ENCODE measurements at places on chromosomes 1 and 21.

DNA sequence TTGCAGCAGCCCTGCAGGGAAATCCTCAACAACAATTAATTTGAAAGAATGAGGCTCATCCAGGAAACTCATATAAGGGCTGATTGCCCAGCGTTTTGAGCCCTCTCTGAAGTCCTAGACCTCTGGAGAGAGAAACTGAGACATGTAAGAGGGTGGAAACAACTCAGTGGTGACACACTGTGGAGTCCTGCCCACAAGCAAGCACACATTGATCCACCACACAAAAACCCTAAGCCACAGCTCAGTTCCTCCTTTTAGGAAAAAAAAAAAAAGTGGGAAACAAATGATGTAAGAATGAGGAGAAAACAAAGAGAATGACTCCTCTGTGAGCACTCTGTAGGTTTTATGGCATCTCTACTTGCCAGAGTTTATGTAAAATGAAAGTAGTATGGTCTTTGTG, 22.9 kb upstream of the PLA2G5 start:
- DNase-seq, result no peak

DNA sequence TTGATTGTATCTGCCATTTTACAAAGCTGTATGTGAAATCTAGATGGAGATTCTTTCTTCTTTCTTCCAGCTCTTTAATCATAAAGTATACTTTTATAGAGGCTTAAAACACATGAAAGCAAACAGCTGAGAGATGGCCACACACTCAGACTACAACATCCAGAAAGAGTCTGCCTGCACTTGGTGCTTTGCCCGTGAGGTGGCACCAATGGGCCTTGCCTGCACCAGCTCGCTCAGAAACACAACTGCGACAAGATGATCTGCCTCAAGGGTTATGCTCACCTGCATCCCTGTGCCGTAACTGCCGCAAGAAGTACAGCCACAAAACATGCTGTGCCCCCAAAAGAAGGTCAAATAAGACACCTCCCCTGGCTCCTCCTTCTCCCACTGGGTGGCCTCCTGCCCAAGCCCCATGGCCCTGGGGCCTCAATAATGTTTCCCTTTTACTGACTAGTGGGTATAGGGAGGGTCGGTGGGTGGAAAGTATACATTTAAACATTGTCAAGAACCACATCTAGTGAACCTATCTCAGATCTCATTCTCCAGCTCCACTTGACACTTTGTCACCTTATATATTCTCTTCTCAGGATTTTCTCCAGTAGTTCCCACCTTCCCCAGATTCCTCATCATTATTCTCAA, 66.7 kb upstream of the ANGPTL3 start:
- peak; percentile 58 for DNase-seq

- DNase-seq, result no peak
Measured at GRCh38 chr1:115220340-115221270, 117.4 kb downstream of the NGF start.

GRCh38 chr21:34687745-34688144, 19.0 kb downstream of the CLIC6 start:
- no peak for DNase-seq

GRCh38 chr1:7430047-7430608, 341.0 kb upstream of the VAMP3 start:
- no peak for DNase-seq

DNA sequence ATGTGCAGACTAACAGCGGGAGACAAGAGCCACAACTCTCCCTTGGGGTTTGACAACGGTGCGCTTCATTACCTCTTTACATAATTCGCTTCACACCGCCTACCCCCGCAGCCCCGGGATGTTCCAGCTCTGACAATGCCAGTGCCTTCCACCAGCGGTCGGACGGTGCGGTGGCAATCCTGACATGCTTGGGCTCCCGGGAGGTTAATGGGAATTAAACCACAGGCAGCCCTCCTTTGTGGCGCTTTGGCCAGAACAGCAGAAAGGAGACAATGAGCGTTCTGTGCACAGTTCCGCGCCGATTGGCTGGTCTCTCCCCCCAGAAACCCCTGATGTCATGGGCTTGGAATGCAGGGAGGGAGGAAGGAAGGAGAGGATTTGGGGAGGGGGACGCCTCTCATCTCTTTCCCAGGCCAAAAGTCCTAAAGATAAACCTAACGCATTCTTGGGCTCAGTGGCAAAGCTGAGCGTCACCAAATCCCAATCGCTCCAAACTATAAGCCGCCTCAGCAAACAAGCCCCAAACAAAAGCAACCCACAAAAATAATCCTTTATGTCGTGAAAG, 1.3 kb downstream of the CNN3 start:
- DNase-seq, result peak; percentile 93

DNA sequence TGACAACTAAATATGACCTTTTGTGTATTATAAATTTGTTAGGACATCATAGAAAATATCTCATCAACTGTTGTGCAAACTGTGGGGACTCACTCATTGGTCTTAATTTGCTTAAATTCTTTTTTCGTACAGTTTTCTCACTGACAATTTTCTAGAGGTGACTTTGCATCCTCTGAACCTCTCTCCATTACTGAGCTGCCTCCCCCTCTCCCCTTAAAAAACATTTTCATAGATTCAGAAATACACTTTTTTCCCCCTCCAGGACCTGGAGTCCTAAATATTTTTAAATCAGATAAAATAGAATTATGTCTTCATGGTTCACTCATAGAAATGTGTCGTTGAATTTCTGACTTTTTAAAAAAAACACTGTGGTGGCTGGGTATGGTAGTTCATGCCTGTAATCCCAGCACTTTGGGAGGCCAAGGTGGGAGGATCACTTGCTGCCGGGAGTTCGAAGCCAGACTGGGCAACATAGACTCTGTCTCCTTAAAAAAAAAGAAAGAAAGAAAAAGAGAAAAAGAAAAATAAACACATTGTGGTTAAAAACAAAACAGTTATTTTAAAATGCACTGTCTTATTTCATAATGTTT, 1.5 kb downstream of the CNST start:
- DNase-seq, result no peak

GRCh38 chr21:37041706-37042271, 31.1 kb downstream of the PIGP start:
- DNase-seq, result no peak

GRCh38 chr1:230456478-230456877, 30.3 kb upstream of the PGBD5 start:
- no peak for DNase-seq

- no peak for DNase-seq
Measured at GRCh38 chr1:16446116-16446515, 5.6 kb downstream of the NECAP2 start.

DNA sequence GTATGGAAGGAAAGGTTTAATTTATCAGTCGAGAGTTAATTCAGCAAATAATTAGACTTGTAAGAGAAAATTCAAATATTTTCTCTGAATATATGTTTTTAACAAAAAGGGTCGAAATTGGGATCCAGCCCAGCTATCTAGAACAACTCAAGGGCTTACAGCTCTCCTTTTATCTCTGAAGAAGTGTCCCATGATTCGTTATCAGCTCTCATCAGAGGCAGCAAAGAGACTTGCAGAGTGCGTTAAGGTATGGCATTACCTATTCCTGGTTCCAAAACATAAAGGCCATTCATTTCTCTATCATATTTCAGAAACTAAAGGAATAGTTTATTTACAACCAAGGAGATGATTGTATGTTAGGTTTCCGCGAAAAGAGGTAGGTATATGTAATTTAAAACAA, 9.4 kb downstream of the VPS45 start:
- no peak for DNase-seq

- DNase-seq, result no peak
Measured at GRCh38 chr1:11187494-11187893, 1.7 kb upstream of the ANGPTL7 start.

GRCh38 chr1:242718967-242719366, 194.5 kb upstream of the PLD5 start:
- no peak for DNase-seq

- DNase-seq, result no peak
Measured at GRCh38 chr1:221292652-221293051, 413.4 kb downstream of the HLX start.

DNA sequence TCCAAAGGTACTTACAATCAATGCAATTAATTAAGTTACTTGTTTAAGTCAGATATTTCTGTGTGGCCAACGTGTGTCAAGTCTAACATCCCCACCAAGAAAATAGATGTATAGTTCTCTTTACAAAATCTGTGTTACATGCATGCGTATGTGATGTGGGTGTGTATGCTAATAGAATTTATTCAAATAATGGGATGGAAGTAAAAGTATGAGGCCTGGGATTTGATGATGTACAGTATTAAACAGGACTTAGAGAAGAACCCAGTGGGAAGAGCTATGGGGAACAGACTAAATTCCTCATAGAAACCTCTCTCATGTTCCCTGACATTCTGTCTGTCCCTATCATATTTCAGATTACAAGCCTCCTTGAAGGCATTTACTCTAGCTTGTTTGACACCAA, 72.5 kb downstream of the IFI44 start:
- DNase-seq, result no peak

DNA sequence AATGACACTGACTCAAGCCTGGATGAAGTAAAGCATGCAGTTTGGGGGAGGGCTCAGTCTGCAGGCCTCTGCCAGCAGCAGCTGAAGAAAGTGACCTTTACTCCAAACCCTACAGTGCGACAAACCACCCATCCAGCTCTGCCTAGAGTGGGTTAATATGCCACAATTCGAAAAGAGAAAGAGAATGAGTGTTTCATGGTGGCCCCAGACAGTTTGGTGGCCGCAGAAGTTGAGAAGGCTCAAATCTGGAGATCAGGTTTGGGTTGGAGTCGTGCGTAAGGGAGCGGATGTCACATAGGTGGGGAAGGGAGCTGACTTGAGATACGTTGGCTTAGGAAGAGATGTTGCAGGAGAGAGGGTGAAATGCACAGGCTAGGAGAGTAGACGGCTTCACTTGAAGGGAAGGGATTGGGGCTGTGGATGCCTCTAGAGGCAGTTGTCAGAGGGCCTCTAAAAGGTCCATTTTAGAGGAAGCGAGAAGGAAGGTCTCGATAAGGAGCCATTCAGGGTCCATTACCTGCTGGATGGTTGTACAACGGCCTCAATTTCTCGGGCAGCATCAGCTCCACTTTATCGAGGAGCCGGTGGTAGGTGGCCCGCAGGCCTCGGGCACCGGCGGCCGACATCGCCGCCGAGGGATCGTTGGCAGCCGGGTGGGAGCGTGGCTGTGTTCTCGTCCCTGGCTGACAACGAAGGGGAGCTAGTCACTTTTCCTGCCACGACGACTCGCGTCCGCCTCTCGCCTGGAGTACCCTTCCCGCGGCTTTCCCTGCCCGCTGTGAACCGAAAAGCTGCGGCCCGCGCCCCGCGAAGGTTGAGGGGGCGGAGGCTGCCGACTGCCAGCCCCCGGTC, 1.0 kb upstream of the DCAF6 start:
- DNase-seq, result peak; percentile 46

DNA sequence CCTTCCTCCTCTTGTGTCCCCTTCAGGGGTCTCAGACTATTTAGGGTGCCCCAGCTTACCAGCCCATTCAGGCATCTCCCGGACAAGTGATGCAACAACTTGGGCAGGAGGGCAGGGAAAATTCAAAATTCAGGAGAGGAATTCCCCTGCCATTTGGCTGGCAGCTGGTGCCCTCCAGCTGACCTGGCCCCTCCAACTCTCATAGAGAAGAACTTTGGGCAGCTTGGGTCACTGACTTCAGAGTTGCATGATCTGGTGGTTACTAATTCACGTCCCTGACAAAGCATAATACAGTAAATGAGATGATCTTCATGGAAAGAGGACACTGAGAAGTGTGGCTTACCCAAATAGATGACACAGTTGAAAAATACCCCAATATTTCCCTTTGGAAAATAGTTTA, at the start of gene FCAMR:
Gene FCAMR (minus strand): TSS at position 15 of the 400 bp plus-strand sequence. CDS start 335 bp downstream, outside the sequence.
- DNase-seq, result no peak

DNA sequence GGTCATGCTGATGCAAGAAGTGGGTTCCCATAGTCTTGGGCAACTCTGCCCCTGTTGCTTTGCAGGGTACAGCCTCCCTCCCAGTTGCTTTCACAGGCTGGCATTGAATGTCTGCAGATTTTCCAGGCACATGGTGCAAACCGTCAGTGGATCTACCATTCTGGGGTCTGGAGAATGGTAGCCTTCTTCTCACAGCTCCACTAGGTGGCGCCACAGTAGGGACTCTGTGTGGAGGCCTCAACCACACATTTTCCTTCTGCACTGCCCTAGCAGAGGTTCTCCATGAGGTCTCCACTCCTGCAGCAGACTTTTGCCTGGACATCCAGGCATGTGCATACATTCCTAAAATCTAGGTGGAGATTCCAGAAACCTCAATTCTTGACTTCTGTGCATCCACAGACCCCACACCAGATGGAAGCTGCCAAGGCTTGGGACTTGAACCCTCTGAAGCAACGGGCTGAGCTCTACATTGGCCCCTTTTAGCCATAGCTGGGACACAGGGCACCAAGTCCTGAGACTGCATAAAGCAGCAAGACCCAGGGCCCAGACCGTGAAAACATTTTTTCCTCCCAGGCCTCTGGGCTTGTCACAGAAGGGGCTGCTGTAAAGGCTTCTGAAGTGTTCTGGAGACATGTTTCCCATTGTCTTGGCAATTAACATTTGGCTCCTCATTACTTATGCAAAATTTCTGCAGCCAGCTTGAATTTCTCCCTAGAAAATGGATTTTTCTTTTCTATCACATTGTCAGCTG, 466.2 kb upstream of the PBX1 start:
- DNase-seq, result no peak

DNA sequence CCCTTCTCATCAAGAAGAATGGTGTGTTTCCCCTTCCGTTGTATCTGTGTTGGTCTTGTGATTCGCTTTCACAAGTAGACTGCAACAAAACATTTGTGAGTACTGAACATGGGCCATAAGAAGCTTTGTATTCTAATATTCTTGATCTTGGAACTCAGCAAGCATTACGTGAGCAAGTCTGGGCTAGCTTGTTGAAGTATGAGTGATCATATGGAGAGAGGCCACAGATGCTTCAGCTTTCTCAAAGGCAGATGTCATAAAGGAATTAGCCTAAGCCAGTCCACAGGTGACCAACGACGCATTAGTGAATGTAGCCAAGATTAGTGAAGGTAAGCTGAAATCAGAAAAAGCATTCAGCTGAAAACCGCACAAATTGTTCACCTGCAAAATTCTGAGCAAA, 609.6 kb upstream of the NEGR1 start:
- no peak for DNase-seq

DNA sequence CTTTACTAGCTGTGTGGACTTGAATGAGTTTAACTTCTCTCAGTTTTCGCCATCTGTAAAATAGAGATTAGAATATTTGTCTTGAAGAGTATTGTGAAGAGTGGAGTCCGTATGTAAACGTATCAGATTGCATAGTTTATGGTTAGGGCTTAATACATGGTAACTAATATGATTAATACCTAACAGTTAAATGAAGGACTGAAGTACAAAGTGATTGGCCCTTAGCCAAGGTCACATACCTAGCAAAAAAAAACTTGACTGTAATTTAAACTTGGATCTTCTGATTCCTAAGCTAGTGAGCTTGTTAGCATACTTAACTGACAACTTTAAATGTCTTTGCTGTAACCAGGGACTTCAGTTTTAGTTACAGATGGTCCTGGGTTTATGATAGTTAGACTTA, 1.9 kb downstream of the GIPC2 start:
- no peak for DNase-seq

- no peak for DNase-seq
Measured at GRCh38 chr1:91513160-91513559, 12.5 kb downstream of the CDC7 start.

Data from femur (tissue), 1 donor.